ENCODE measurements at places on chromosomes 13 and 19.

GRCh38 chr13:113049981-113050380, 55.6 kb upstream of the F7 start:
- no peak for DNase-seq

- DNase-seq: no peak
Observed at GRCh38 chr13:114089341-114089740, 43.1 kb downstream of the RASA3 start.

DNA sequence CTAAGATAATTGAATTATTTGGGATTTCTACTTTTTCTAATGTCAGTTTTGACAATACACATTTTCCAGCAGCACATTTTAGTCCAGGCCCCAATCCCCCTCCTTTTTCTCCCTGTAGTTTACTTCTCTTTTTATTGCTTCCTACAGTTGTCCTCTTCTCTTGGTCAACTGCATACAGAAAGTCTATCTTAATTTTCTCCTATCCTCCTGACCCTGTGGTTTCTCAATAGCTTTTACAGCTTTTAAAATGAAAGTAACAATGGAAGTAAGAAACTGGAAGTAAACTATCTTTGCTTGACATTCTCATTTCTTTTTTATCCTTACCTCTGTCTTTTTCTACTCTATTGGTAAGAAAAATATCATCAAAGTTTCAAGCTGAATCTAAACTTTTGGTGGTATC, 106.5 kb upstream of the OXGR1 start:
- DNase-seq: no peak

- no peak for DNase-seq
Observed at GRCh38 chr19:50362656-50363424, 2.6 kb downstream of the NAPSA start.

DNA sequence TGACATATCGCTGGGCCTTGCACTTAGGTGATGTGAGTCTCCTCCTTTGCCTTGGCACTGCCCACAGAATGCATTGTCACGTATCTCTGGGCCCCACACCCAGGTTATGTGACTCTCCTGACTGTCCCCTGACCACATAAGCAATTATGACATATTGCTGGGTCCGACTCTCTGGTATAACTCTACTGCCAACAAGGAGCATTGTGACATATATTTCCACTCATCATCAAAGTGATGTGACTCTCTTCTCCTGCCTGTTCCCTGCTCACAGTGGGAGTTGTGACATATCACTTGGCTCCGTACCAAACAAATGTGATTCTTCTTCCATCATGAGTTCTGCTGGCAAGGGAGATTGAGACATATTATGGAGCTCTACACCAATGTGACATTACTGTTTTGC, 15.4 kb upstream of the ZNF681 start:
- no peak for DNase-seq

DNA sequence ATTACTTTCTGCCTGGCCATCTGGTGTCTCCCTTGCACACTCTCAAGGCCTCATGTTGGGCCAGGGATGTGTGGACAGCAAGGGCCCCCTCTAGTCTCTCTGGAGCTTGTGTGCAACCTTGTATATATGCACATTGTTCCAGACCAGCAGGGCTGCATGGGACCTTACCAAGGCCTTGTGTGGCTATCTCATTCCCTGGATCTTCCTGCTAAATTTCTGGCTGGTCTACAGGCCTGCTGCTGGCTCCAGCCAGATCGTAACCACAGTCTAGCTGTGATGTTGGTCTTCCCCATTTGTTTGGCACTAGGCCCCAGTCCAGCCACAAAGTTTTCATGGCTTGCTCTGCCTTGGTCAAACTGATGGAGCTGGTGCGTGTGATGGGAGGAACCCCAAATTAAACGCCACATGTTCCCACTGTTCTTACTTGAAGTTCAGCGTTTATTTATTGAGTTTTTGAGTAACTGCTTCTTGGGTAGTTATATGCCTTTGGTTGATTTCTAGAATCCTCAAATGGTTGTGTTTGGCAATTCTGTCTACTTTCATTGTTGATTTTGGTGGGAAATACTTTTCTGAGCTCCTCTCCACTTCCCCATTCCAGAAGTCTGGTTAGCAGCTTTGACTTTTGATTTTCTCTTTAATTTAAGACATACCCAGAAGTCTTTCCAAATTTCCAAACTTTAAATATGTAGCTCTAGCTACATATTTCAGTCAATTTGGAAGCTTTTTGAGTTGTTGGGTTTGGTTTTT, 56.4 kb downstream of the SIPA1L3 start:
- DNase-seq: peak; percentile 75

DNA sequence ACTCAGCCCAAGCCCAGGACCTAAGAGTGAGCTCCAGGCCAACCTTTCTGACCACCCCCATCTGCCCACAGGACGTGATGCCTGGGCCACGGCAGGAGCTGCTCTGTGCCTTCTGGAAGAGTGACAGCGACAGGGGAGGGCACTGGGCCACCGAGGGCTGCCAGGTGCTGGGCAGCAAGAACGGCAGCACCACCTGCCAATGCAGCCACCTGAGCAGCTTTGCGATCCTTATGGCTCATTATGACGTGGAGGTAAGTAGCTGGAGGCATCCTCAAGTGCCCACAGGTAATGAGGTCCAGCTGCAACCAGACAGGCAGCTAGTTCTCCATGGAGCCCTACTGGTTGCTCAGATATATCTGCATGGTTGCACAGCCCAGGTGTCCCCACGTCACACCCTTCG, 14.8 kb downstream of the DDX39A start:
- no peak for DNase-seq

- no peak for DNase-seq
Observed at GRCh38 chr19:51735759-51736449, 12.1 kb upstream of the HAS1 start.

GRCh38 chr13:99227909-99228688, 27.4 kb downstream of the UBAC2 start:
- no peak for DNase-seq

DNA sequence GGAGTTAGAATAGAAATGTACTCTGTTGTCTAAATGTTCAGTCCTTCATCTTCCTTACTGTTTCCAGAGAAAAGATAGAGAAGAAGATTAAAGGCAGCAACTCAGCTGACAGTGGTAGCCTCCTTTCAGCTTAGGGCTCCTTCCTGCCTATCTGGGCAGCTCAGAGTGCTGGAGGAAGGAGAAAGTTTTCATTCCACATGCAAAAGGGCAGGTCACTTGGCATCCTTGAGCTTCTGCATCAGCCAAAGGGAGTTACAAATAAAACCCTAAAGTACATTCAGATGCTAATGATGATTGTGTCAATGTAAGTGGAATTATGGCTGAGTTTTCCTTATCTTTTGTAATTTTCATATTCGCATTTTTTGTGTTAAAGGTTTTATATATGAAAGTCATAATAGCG, 58.9 kb downstream of the ESD start:
- DNase-seq: no peak

DNA sequence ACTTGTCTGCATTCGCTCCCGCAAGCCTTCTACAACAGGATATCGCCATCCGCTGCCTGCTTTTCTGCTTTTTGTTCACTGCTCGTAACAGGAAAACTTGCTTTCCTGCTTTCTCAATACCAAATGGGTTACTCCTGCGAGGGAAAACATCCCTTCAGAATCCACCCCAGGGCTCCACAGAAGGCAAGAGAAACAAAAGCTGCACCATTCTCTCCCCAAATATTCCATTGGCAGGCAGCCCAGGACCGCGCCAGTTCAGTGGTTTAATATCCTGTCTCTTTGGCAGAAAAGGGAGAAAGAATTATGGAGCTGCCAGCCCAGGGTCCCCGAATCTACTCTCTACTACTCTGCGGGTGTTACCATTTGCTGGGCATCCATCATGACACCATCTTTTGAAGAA, 84.7 kb upstream of the DOCK9 start:
- DNase-seq: peak; percentile 14

DNA sequence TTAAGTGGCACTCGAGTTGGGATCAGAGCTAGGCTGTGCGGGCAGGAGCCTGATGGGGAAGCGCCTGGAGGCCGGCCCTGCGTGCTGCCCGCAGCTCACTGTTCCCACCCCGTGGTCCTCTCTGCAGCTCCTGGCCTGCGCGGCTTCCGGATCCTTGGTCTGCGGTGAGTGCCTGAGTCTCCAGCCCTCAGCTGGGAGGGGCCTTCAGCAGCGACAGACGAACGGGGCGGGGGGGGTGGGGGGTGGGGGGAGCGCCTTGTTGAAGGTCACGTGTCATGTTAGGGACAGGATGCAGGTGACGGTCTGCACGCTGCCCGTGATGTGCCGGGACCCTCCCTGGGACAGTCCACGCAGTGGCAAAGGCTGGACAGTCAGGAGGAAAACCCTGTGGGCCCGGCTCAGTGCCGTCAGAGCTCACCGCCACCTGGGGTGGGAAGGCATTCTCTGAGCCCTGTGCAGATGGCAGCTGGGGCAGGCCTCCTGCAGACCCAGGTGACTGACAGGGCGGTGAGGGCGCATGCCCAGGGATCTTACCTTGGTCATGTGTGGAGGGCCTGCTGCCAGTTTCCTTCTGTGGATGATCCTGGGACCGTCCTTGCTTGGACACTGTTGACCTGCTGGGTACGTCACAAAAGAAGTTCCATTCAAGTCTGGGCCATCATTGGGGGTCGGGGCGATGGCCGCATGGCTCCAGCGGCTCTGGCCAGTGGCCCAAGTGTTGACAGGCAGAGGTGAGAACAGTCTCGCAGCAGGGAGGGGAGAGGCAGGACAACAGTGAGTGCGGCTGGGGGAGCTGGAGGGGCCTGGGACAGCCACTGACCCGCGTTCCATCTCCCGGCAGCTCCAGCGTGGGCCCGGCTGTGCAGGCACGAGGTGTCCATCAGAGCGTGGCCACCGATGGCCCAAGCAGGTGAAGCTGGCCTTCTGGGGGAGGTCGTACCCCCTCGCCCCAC, 4.3 kb downstream of the NDUFS7 start:
- DNase-seq: no peak

DNA sequence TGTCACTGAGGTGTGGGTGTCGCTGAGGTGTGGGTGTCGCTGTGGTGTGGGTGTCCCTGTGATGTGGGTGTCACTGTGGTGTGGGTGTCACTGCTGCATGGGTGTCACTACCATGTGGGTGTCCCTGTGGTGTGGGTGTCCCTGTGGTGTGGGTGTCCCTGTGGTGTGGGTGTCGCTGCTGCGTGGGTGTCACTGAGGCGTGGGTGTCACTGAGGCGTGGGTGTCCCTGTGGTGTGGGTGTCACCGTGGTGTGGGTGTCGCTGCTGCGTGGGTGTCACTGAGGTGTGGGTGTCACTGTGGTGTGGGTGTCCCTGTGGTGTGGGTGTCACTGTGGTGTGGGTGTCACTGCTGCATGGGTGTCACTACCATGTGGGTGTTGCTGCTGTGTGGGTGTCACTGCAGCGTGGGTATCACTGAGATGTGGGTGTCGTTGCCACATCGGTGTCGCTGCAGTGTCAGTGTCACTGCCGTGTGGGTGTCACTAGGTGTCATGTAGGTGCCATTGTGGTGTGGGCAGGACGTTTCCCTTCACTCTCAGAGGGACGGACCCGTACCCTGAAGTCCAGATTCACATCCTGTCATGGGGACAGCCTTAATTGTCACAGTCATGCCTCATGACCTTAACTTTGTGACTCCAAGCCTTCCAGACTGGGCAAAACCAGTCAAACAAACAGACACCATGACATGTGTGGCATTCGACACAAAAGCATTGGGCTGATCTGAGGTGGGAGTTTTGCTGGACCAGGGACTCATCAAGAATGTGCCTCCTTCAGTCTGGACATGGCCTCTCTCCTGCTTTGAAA, 12.7 kb upstream of the GAS6 start:
- no peak for DNase-seq

GRCh38 chr13:40480915-40481516, 185.4 kb downstream of the FOXO1 start:
- DNase-seq: no peak

- no peak for DNase-seq
Observed at GRCh38 chr13:48731001-48731658, 77.4 kb downstream of the CYSLTR2 start.

GRCh38 chr19:9144920-9145319, 4.7 kb downstream of the ZNF317 start:
- DNase-seq: no peak

DNA sequence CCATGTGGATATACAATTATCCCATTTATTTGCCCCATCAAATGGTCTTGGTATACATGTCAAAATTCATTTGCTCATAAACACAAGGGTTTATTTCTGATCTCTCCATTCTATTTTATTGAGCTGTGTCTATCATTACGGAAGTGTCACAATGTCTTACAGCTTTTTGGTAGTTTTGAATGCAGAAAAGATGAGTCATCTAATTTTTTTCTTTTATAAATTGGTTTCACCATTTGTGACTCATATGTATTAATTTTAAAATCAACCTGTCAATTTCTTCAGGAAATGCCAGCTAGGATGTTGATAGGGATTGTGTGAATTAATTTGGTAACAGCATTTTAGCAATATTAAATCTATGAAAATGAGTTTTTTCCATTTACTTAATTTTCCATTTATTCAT, 2549.4 kb downstream of the PCDH9 start:
- no peak for DNase-seq

DNA sequence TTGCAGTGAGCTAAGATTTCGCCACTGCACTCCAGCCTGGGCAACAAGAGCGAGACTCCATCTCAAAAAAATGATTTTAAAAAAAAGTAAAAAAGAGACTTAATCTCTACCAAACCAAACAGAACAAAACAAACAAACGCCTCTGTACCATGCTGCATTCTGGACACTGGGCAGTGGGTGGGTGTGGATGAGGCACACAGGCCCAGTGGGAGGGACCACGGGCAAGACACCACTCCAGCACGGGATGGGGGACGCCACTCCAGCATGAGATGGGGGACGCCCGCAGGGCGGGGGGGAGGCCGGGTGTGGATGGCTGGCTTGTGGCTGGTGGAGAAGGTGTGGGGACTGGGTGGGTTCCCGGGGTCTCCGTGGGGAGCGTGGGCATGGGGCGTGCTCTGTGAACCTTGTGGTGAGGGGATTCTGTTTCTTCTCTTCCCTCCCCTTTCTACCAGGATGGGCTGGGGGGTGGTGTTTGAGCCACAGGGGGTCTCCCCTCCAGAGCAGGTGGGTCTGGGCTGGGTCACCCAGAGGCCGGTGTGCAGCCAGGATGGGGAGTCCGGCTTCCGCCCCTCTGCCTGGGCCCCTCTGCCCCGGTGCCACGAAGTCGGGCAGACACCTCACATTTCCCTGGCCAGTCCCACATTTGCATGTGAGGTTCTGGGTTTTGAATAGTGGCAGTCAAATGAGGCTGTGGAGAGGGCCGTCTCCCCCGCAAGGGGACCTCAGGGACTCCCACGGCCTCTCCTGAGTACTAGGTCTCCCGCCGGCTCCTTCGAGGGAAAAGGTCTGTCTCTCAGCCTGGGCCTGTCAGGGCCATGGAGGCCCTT, 23.9 kb upstream of the MATK start:
- DNase-seq: no peak

- no peak for DNase-seq
Observed at GRCh38 chr13:94233837-94234236, 245.6 kb downstream of the DCT start.

GRCh38 chr19:2111425-2111824, 14.7 kb downstream of the IZUMO4 start:
- DNase-seq: no peak

- no peak for DNase-seq
Observed at GRCh38 chr19:1270854-1271527, 1.9 kb downstream of the CIRBP start.

- no peak for DNase-seq
Observed at GRCh38 chr13:47959468-47960247, 41.4 kb downstream of the SUCLA2 start.

Measured in DMS 273 treated with DMSO at 0.1 percent for 48 hours (cell line).